BJ (cell line): ENCODE measurements at places on chromosomes 7 and 10.

- no peak for DNase-seq
Observed at GRCh38 chr7:139094596-139094995, 14.9 kb downstream of the ZC3HAV1 start.

DNA sequence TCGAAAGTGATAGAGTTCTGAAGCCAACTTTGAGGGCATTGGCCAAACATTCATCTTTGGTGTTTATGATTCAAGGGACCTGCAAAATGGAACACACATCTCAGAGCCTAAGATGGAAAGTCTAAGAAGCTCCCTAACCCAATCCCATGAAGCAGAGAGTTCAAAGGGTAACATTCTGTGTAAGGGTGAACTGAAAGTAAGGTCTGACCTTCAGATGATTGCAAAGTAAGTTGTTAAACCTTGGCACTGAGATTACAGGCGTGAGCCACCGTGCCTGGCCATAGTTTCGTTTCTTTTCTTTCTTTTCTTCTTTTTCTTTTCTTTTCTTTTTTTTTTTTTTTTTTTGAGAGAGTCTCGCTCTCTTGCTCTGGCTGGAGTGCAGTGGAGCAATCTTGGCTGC lies 2.2 kb downstream of the ZNF212 start:
- no peak for DNase-seq

- DNase-seq, result no peak
Observed at GRCh38 chr7:144854839-144855424, 19.1 kb upstream of the TPK1 start.

DNA sequence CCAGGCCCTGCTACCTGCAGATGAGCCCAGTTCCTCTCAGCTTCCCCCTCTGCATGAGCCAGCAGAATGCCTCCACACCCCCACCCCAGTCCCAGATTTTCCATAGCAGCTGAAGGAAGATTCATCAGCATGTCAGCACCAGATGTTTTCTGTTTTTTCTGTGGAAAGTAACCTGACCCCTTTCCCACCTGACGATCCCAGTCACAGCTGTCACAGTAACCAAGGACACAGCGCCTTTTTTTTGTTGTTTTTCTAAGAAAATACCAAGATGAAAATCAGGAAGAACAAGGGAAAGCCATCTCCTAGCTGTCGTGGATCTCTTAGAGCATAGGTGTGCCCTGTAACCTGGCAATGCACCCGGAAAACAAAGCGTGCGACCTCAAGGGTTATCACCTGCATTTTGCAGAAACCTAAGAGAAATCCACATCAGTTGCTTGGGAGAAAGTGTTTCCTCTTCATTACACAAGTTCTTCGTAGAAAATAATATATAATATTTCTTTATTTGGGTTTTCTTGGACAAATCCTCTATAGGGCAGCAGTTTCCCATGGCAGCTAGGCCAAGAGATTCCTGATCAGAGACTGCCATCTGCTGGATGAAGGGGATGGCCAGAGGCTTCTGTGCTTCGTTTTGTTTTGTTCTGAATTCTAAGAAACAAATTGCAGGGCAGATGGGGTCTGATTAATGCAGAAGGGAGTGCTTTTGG lies 401.9 kb downstream of the TNS3 start:
- no peak for DNase-seq

- no peak for DNase-seq
Observed at GRCh38 chr7:71239586-71240268, 107.8 kb downstream of the GALNT17 start.

DNA sequence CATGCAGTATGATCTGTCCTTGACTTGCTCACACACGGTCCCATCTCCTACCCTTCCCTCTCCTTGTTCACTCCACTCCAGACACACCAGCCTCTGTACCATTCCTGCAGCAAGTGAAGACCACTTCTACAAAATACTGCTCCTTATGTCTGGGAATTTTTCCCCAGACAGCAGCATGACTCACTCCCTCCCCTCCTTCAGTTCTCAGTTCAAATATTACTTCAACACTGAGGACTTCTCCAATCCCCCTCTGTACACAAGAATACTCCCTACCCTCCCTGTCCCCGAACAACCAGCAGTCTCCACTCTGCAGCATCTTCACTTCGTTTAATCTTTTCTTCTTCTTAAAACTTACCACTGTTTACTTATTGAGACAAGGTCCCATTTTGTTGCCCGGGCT lies 474.0 kb downstream of the GPAM start:
- DNase-seq, result no peak

DNA sequence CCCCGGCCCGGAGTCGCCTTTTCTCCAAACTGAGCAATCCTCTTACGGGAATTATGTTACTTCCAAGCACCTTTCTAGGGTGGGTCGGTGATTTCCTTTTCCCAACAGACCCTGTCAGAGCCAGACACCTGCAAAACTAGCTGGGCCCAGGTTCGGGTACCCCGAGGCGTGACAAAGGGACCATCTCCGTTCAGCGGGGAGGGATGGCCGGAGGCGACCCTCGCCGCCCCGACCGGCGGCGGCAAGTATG lies 445 bp downstream of the PPA1 start:
- no peak for DNase-seq

DNA sequence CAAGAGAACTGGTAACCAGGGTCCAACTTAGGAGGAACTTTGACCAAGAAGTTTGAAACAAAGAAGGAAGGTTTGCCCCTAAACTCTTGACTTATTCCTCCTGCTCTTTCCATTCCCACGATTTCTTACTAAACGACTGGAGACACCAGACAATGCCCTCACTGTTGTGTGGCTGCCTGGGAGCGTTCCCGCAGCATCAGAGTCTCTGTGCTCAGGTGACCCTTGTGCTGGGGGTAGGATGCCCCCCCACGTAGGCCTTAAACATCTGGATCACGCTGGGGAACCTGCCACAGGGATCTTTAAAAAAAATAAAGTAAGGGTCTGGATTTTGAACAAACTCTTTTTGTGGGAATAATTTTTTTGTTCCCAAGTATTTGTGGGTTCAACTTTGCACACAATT lies 30.1 kb upstream of the CTBP2 start:
- no peak for DNase-seq

DNA sequence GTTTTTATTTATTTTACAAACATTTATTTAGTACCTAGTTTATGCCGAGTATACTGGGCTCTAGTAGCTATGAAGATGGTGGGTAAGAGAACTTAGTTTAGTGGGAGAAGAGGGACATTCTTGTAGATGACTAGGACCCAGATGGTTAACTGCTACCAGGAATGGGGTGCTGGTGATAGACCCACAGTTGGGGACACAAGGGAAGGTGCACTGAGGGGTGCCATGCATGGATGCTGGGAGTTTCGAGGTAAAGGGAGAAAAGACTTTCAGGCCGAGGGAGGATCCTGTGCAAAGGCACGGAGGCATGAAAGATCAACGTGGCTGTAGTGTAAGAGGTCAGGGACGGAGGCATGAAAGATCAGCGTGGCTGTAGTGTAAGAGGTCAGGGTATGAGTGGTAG lies 204.2 kb upstream of the HABP2 start:
- no peak for DNase-seq

DNA sequence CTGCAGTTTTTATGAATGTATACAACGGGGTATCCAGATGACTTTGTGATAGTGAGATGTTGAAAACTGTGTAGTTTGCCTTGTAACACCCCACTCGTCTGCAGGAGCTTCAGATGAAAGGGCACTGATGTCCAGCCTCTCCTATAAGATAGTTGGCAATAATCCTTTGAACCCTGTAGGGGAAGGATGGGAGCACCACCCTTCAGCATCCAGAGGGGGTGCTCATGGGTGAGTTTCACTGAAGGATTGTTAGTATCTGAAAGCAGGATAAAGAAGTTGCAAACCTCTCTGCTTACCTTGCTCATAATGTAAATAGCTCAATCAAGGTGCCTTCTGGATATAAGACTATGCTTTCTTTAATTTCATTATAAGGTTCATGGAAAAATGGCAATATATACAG lies 201.5 kb downstream of the TMEM178B start:
- no peak for DNase-seq

GRCh38 chr7:24637706-24638105 lies 64.5 kb downstream of the PALS2 start:
- no peak for DNase-seq

GRCh38 chr7:13829231-13829630 lies 160.2 kb downstream of the ETV1 start:
- no peak for DNase-seq

DNA sequence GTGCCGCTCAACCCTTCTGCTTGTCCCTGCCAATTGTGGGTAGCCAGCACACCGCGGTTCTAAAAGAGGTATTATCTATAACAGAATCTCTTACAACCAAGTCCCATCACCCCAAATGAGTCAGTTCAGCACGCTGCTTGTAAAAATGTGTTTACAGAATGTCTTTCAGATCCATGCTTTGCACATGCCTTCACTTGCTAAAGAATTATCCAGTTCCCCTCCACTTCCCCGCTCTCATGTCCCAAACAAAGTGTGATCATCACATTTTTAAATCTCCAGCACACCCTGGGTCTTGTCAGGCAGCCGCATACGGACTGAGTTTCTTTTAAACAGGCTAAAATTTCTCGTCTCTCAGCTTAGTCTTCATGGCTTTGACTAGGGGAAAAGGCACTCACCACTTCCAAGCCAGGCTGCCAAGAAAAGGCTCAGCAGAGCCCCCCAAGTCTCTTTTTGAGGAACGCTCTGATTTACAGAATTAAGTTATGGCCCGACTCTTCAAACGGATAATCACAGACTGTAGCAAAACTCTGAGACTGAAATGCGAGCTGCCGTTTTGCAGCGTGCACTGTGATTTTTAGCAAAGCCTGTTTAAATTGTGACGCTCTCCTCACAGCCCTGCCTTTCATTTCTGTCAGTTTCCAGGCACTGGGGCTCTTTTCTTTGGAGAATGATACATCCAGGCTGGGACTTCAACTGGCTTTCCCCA lies 29.8 kb upstream of the FGFR2 start:
- peak; percentile 14 for DNase-seq

DNA sequence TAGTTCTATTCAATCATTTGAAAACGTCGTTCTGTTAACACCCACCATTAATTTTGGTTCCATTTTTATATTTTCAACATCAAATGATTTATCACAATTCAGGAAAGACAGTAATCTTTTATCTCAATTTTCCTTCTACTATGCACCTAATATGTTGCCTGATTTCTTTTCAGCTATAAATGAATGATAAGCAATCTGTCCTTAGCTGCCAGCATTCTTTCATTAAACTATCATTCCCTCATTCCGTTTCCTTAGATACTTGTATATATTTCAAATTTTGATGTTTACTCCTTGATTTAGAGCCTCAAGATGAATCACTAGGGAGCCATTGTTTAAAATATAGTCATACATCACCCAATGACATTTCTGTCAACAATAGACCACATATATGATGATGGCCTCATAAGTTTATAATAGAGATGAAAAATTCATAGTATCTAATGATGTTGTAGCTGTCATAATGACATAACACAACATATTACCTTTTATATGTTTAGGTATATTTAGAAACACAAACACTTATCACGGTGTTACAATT lies 661.7 kb downstream of the IPMK start:
- DNase-seq, result no peak

DNA sequence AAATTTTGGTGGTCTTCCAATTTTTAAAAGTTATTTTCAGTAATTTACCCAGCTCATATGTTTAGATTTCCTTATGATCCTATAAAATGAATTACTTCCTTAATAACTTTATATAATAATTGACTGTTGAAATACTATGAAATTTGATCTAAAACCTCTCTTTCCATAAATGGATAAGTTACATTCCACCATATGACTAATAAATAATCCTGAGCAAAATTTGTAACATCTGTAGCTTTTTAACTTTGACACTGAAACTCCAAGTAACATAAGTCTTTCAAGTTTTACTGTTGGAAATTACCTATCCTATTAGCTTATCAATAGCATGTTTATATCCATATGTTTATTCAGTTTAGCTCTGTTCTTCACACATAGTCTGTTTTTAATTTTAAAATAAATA lies 85.3 kb downstream of the HECTD2 start:
- no peak for DNase-seq

GRCh38 chr10:78066012-78066411 lies 32.3 kb downstream of the RPS24 start:
- DNase-seq, result no peak

DNA sequence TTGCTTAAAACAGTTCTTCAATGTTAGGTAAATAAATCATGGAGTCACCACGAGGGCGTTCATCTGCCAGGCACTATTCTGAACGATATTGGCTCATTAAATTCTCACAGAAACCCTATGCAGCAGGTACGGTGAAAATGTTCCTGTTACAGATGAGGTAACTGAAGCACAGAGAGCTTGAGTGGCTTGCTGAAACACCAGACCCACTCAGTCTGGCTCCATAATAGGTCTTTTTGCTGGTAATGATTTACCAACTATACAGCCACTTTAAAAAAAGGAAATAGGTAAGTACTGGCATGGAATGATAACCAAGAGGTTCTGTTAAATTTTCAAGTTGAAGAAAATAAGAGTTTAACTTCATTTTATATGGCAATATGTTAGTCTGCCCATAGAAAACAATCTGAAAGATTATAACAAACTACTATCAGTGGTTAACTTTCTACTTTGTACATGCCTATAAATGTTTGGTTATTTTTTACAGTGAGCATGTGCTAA lies 1.3 kb upstream of the TM9SF3 start:
- DNase-seq, result no peak

- DNase-seq, result no peak
Observed at GRCh38 chr7:137694405-137694804, 152.4 kb downstream of the DGKI start.

DNA sequence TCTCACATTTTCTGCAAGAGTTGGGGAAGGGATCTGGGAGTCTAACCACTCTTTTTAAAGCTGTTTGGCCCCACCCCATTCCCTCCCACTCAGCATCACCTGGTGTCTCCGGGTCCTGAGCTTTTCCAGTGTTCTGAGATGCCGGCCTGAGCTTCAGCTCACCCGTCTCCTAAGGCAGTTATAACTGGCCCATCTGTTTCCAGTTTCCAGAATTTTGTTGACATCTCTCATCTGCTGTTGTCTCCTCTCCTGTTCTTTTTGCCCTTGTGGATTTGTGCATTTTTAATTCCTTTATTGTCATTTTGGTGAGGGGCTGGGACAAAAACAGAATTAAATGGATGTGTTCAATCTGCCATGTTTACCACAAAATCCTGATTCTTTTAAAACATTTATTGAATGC lies 160.6 kb downstream of the C10orf105 start:
- DNase-seq, result no peak
